ENCODE measurements at places on chromosomes 3 and 15.

- DNase-seq = no peak
Measured at GRCh38 chr15:87826119-87826747, 430.3 kb downstream of the NTRK3 start.

- no peak for DNase-seq
Measured at GRCh38 chr3:1272546-1273265, 179.9 kb downstream of the CNTN6 start.

DNA sequence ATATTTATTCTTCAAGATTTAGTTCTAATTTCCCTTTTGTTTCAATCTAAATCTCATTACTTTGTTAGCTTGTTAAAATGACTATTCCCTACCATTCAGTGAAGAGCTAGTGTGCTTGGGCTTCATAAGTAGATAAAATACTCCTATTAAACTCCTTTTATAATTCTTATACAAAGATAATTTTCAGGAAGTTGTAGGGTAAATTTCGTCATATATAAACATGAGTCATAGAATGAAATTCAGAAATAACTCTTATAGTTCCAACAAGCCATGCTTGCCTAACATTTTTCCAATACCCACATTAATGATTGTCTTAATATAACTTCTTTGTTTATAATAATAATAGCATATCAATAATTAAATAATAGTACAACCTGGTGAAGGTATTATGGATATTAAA, 407.3 kb downstream of the NAALADL2 start:
- no peak for DNase-seq

DNA sequence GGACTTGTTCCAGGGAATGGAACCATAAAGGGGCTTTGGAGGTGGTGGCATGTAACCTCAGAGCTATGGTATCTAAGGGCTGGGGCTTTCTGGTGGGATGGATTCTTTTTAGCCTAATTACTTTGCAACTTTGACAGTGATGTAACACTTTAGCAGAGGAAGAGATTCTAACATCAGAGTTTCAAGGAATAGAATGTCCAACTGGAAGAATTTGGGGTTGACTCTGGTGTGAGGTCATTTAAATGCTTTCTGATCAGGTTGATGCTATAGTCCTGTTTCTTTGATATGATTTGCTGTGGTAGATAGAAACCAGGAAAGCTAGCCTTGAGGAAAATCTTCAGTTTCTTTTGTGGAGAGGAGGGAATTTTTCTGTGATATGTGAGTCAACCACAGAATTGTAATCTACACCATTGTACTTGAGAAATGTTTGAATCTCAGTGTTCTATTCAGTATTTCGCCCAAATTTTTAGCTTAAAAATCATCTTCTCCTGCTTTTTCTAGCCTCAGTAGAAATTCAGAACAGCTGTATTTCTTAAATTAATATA, 40.0 kb downstream of the ATP2C1 start:
- DNase-seq = no peak

DNA sequence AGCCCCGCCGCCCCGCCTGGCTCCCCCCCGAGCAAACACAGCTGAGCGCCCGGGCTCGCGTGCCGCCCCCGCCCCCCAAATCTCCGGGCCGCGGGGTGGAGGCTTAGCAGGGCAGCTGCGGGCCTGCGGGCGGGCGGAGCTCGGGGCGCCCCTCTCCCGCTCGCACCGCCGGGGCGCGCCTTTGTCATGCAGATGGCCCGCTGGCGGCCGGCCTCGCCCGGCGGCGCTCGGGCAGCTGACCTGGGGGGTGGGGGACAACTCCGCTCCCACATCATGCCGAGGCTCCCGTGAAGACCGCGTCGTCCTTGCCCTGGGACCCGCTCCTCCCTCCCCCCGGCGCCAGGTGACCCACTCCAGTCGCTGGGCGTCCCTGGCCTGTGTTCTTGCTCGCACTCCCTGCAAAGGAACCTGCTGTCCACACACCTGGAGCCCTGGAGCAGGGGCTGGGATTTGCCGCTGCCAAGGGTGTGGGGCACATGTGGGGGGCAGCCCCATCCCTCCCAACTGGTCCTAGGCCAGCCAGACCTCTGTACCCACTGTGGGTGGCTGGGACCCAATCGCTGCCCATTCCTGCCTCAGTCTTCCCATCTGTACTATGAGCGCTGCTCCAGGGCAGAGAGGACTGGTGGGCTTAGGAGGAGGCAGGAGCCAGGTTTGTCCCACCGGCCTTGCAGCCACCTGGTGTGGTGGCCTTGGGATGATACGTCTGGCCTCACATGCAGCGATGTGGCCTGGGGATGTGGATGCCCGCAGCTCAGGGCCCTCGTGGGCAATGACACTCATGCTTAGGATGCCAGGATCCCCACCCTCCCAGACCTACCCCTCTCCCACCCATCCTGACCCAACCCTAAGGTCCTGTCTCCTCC, 33.5 kb downstream of the DNAJB8 start:
- no peak for DNase-seq

DNA sequence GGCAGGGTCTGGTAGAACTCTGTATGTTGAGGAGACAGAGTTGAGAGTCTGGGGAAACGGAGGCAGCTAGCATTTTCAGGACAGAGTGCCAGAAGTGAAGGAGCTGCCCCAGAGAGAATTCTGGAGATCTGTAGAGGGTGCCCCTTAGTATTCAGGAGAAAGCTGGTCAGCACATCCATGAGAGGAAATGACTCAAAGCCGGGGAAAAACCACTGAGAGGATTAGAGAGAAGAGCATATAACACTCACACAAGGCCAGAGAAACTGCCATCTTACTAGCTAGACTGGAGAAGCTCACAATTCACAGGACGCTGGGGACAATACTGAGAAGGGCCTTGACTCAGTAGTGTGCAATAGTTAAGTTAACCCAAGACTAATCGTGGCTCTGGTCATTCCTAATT, 75.7 kb upstream of the DPPA4 start:
- DNase-seq = no peak

DNA sequence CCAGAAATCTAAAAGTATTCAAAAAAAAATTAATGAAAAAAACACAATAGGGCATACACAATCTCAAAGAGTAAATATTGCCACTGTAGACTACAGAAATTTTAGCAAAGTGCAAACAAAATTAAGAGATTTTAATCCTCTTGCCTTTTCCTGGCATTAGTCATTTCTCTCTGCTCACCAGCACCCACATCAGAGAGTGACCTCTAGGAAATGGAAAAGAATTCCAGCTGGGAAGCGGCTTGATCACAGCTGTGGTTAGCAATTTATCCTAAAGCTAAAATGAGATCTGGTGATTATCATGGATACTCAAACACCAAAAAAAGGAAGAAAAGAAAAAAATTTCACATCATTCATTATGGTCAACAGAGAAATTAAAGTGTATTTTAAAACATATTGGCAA, 7.5 kb downstream of the CSNK1G1 start:
- DNase-seq = no peak

DNA sequence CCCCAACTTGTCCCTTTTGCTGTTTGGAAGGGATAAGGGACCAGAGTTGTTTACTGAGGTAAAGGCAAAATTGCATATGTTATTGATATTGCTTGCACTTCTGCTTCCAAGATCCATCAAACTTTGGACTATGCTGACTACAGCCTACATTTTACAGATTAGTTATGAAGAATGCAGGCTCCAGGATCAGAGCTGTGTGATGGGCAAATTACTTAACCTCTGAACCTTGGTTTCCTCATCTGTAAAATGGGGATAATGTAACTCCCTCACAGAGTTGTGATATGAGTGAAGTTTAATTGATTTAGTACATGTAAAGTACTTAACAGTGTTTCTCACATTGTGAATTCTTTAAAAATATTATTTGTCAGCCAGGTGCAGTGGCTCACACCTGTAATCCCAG, 15.9 kb downstream of the FAIM start:
- no peak for DNase-seq

GRCh38 chr15:88493844-88494243, 26.3 kb downstream of the MRPS11 start:
- no peak for DNase-seq

GRCh38 chr3:82259994-82260393, 498.5 kb upstream of the GBE1 start:
- DNase-seq = no peak

- no peak for DNase-seq
Measured at GRCh38 chr3:85258819-85259218, 300.0 kb downstream of the CADM2 start.

GRCh38 chr3:86951322-86951721, 39.6 kb downstream of the VGLL3 start:
- no peak for DNase-seq

DNA sequence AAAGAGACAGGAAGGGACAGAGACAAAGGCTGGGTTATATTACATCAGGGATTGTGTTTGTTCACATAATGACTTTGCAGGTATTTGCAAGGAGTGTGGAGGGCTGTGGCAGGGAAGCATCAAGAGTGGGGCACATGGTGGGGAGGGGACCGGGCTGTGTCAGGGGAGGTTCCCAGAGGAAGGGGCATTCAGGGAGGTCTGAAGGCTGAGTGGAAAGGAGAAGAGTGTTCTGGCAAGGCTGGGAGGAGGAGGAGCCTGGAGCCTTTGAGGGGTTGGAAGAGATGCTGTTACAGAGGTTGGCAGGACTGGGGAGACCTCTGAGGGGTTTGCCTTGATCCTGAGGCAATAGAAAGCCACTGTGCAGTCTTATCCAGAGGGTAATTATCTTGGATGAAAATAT, 49.4 kb downstream of the EXOG start:
- no peak for DNase-seq

Data from right renal cortex interstitium (tissue), 3 donors.